Activated T-cell treated with anti-CD3 and anti-CD28 coated beads, Interleukin-2, amount 50 U/mL, for 72 hours (primary cell): ENCODE measurements at places on chromosomes 4 and X. TPM values are rescaled to one million over a fixed set of nuclear protein-coding genes. Genes with fewer than 3 reads are reported as not detected.

- DNase-seq = no peak
Observed at GRCh38 chr4:27020203-27020602, 159.6 kb downstream of the STIM2 start.

GRCh38 chr4:173237152-173237551 is 68.5 kb downstream of the GALNT7 start:
- DNase-seq = no peak

GRCh38 chr4:24674279-24674678 is 89.9 kb upstream of the DHX15 start:
- DNase-seq = no peak

- no peak for DNase-seq
Observed at GRCh38 chr4:73721435-73721834, 18.9 kb upstream of the CXCL8 start.

DNA sequence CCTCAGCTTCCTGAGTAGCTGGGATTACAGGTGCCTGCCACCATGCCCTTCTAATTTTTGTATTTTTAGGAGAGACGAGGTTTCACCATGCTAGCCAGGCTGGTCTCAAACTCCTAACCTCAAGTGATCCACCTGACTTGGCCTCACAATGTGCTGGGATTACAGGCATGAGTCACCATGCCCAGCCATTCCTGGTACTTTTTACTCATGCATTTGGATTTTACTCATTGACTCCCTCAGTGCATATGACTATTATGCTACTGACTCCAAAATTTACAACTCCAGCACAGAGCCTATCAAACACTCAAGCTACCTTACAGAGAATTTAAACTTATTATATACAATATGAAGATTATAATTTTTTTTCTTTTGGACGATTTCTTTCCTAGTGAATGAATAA is 199.9 kb downstream of the CXXC4 start:
- DNase-seq = no peak

Gene KIAA0232
- total RNA-seq = 19.5 TPM

- no peak for DNase-seq
Observed at GRCh38 chr4:100913685-100914084, 395.9 kb upstream of the EMCN start.

DNA sequence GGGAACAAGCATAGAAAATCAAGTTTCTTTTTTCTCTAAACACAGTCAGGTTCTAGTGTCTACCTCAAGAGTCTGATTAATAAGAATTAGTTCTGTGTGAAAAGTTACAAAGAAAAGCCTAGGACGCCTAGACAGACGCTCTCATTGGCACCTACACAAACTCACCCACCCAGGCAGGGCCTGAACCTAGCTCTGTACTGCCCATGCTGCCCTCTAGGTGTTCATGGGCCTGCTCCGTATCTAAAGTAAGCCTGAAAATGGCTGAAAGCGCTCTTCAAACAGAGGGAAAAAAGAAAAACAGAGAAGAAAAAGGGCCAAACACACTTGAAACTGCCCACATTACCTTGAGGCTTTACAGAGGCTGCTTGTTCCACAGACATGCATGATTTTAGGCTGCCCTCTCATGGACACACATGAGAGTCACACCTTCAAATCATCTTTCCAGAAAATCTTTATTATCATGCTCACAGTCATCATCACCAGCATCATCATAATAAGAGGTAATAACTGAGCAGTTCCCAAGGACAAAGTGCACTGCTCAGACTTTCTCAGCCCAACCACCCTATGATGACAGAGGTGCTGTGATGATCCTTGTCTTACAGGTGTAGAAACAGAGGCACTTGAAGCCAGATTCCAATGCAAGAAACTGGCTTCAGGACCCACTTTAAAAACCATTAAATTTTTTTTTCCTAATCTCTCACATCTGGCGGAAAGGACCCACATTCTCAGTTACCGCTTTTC is 49.6 kb downstream of the MAP7D2 start:
- peak; percentile 2 for DNase-seq

DNA sequence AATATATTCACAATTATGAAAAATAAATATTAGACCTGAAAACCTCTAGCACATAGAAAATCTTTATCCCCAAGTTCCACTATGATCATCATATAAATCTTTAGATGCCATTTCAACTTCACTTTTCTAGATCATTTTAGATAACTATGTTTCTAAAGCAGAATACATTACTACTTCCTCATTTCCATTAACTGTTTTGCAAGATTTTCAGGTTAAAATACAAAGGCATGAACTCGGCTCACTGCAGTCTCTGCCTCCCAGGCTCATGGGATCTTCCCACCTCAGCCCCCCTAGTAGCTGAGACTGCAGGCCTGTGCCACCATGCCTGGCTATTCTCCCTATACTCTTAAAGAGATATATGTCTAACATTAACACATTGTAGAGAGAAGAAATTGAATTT is 1365.9 kb upstream of the AGA start:
- DNase-seq = no peak

Gene POU3F4
- not detected for total RNA-seq

Gene CYTL1
- total RNA-seq = not detected

DNA sequence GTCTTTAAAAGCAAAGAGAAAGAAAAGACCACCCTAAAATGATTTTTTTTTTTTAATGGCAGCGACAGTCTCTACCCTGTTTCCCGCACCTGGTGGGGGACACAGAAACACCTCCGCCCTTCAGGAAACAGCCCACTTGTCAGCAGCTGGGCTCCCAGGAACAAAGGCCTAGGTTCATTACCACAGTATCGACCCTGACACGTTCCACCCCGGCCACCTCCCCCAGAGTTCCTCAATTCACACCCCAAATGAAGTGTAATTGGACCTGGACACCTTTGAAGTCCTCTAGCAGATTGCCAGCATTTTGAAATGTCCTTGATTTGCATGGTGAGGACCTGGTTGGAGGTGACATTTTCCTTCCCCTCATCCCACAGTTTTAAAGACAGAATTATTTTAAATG is 175.0 kb upstream of the BCOR start:
- DNase-seq = no peak

DNA sequence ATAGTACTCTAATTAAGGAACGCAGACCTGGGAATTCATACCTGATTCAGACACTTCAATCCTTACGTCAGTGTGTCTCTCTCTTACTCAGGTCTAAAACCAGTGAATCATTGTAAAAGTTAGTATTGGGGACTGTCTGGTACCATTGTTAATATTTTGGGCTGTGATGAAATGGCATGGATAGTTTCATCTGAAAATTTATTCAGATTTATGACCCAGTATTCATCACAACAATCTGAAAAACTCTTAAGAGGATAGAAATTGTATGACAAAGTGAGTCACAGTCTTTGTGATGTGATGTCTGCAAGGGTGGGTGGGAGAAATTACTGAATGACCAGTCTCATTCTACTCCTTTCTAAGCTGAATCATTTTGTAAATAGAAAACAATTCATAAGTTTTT is 10.3 kb downstream of the FGF2 start:
- no peak for DNase-seq

DNA sequence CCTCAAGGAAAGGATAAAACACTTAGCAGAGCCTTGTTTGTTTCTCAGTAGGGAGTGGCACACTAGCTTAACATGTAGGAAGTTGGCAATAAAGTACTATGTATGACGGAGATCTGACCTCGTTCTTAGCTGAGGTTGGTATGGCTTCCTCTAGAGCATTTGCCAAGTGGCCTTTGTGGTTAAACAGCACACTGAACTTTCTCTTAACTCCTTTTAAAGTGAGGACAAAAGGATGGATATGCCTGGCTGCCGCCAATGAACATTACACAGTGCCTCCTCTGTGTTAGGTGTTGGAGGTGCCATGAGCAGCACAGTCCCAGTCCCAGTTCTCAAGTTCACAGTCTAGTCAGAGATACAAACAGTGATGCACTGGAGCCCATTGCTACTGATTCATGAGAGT is 54.4 kb downstream of the VGLL1 start:
- DNase-seq = no peak

Gene FAM9B
- not detected for total RNA-seq

Gene SPANXN3
- not detected for total RNA-seq

DNA sequence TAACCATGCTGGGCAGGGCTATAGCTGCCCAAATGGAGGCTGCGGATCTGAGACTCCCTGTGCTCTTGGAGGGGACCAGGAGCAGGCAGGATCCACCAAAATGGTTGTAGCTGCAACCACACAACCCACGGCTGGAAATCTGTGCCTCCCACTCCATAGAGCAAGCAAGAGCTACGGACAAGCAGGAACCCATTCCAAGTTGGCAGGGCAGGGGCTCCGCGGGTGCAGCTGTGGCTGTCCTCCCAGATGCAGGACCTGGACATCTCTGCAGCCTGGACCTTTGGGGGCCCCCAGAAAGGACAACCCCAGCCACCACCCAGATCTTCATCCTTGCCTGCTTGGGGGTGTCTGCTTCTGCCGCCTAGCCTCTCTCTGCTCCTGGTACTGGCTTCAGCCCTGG is 154.1 kb upstream of the TRAM1L1 start:
- no peak for DNase-seq

- DNase-seq = no peak
Observed at GRCh38 chr4:163167333-163167626, 590 bp upstream of the NAF1 start.

DNA sequence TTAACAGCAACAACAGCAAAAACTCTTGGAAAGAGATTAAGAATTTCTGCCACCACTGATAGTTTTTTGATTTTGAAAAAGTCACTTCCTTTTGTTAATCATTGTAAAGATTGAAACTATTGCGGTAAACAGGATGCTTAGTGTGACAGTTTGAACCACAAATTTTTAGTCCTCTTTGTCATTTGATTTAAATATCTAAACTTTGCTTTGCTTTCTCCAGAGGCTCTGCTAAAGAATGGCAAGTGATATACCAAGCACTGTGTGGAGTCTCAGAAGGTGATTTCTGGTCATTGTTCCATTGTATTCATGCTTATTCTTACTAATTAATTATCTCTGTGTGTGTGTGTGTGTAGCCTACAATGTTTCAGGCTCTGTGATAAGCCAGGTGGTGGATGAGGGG is 155.6 kb downstream of the BMPR1B start:
- DNase-seq = no peak
